ENCODE measurements at places on chromosomes 3 and 15.
A peak's percentile ranks its signal among the peaks of the same experiment; 100 is the strongest.

GRCh38 chr3:66236281-66236680 is 15.5 kb downstream of the SLC25A26 start:
- H3K27ac ChIP-seq, result no peak overlapping the region
- no peaks in the 10 kb centered on the region for H3K4me1 ChIP-seq
- H3K27me3 ChIP-seq, result no peaks in the 10 kb centered on the region
- DNase-seq, result peak; percentile 29

GRCh38 chr3:171168086-171168485 is 141.6 kb upstream of the SLC2A2 start:
- H3K4me1 ChIP-seq, result peaks cover 3% of the 10 kb centered on the region
- no peak for DNase-seq
- H3K4me3 ChIP-seq, result no peak overlapping the region

GRCh38 chr15:73787621-73788020 is 34.5 kb upstream of the INSYN1 start:
- H3K27ac ChIP-seq, result no peak overlapping the region
- H3K4me3 ChIP-seq, result no peak overlapping the region
- H3K36me3 ChIP-seq, result no peaks in the 10 kb centered on the region
- H3K4me1 ChIP-seq, result peaks cover 15% of the 10 kb centered on the region

DNA sequence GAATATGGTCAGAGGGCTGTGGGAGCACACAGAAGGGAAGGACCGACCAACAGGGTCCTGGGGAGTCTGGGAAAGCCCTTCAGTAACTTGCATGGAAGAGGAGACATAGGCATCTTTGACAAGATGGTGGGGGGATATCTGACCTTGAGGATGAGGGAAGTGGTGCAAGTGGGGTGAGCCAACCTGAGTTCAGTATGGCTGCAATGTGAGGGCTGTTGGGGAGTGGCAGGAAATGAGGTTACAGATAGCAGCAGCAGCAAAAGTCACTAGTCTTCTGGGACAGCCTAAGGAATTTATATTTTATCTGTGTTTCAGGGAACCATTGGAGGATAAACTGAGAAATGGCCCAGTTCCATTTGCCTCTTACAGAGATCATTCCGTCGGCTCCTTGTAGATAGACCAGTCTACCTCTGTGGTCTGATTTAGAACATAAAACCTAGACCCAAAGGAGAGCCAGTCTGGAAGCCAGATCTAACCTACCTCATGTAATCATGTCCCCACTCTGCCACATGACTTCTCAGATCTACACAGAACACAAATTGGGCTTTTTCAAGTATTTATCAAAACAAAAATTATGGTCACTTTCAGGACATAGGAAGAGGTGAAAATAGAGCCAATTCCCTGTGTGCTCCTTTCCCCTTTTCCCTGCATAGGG is 75.6 kb downstream of the ST6GAL1 start:
- no peak for DNase-seq
- no peaks in the 10 kb centered on the region for H3K36me3 ChIP-seq
- H3K27ac ChIP-seq, result no peak overlapping the region

- H3K27ac ChIP-seq, result no peak overlapping the region
- no peaks in the 10 kb centered on the region for H3K36me3 ChIP-seq
- DNase-seq, result no peak
- no peaks in the 10 kb centered on the region for H3K4me1 ChIP-seq
- no peak overlapping the region for H3K4me3 ChIP-seq
- H3K27me3 ChIP-seq, result no peaks in the 10 kb centered on the region
These were observed 89.5 kb downstream of the ANP32A start for GRCh38 chr15:68730976-68731897.

DNA sequence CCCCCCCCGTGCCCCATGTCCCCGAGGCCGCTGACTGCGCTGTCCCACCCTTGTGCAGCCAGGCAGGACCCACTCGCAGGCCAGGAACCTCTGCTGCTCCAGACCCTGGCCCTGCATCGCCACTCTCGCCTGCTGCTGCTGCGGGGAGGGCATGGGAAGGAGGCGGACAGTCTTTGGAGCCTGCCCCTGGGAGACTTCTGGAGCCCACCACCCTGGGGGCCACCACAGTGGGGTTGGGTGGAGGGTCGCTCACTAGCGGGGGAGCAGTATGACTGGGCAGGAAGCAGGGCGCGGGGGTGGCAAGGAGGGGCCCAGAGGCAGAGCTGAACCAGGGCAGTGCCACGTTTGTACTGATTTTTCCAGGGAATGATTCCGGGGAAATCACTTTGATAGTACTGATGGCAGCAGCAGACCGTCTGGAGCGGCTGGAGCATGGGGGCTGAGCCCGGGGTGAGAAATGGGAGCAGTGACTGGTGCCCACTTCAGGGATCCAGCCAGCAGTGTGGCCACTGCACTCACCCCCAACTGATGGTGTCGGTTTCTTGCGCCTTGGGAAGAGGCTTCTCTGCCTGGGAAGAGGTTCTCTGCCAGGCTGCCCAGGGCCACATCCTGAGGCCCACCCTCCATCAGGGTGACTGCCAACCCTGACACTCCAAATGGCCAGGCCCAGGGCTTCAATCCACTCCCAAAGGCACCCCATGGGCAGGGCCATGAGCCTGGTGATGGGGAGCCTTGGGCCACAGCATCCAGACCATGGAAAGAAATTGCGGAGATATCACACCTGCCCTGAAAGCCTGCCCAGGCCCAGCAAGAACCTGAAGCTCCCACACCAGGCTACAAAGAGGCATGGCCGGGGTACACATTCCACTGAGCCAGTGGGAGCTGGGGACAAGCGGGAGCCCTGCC is 53.7 kb downstream of the LSAMP start:
- DNase-seq, result no peak
- no peak overlapping the region for H3K4me3 ChIP-seq
- no peak overlapping the region for H3K27ac ChIP-seq
- no peaks in the 10 kb centered on the region for H3K36me3 ChIP-seq
- H3K27me3 ChIP-seq, result no peaks in the 10 kb centered on the region

DNA sequence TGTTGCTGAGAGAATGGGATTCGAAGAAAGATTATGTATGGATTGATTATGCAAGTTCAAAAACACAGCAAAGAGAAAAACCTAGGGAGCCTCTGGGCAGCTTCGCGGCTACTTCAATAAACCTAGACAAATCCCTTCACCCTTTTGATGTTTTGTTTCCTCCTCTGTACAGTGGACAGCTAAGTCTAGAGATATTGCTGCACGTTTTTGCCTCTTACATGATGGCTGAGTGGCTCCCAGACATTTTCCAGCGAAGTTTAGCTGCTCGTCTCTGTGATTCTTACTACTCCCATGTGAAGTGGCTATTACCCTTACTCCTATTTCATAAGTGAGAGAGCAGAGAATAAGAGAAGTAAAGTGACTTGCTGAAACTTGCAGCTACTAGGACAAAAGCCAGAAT is 695.0 kb upstream of the GRM7 start:
- no peaks in the 10 kb centered on the region for H3K4me1 ChIP-seq
- H3K27me3 ChIP-seq, result no peaks in the 10 kb centered on the region
- DNase-seq, result no peak
- no peaks in the 10 kb centered on the region for H3K36me3 ChIP-seq
